ENCODE measurements at places on chromosomes 7 and 10.

GRCh38 chr10:16566202-16566805 is 44.6 kb upstream of the C1QL3 start:
- no peak for DNase-seq

DNA sequence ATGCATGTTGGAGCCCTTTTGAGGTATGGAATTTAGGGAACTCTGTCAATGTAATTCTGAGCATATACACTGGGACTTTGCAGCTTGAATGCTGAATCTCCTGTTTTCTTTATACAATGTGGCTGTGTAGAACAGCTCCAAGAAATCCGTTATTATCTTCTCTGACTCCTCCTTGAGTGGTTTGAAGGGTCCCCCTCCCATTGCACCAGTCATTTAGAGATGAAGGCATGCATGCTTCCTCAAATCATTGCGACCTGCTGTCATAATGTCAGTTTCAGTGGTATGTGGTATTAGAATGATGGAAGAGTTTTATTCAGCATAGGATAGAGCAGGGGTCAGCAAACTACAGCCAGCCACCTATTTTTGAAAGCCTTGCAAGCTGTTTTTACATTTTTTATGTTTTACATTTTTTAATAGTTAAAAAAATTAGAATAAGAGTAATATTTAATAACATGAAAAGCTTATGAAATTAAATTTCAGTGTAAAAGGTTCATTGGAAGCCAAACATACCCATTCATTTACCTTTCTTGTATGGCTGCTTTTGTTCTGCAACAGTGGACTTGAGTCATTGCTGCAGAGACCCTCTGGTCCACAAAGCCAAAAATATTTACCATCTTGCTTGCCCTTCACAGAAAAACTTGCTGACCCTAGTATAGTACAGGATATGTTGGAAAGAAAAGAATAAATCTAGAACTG is 8.1 kb downstream of the STK17A start:
- DNase-seq: no peak

GRCh38 chr10:124075231-124075955 is 18.0 kb downstream of the CHST15 start:
- no peak for DNase-seq

DNA sequence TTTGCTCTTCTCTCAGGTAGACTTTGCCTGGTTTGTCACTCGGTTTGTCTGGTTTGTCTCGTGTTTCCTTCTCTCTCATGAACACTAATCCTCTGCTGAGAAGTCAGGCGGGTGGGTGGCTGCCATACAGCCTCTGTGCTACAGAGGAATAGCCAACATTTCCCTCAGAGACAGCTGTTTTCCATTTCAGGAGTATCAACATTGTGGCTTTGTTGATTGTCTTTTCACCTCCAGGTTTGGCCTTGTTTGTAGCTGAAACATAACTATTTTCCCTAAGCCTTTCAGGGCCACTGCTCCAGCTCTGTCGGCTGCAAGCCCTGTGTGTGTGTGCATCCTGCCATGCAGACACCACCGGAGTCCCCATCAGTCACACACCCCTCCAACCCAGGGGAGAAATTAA is 122.8 kb downstream of the BAMBI start:
- no peak for DNase-seq

GRCh38 chr7:105021352-105021751 is 7.3 kb downstream of the KMT2E start:
- no peak for DNase-seq

DNA sequence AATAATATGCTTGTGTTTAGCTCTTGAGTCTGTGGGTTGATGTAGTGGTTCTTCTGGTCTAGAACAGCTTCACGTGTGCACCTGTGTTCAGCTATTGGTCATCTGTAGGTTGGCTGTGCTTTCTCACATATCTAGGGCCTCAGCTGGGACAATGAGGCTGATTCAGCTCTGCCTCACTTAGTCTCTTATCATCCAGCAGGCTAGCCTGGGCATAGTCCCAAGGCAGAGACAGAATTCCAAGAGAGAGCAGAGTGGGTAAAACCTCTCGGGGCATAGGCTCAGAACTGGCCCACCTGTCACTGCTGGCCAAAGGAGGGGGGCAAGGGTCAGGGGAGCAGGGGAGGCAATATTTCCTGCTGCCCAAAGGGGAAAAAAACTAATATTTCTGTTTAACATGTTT is 32.0 kb upstream of the MXI1 start:
- DNase-seq: no peak

GRCh38 chr10:131461093-131461492 is 149.6 kb upstream of the TCERG1L start:
- no peak for DNase-seq

- no peak for DNase-seq
Observed at GRCh38 chr7:2567679-2568278, 9.0 kb downstream of the IQCE start.

GRCh38 chr10:30059209-30060107 is at the start of gene JCAD:
JCAD (minus strand) TSS chr10:30059586; CDS start chr10:30047812, 11,774 bp downstream.
- DNase-seq: peak; percentile 25

DNA sequence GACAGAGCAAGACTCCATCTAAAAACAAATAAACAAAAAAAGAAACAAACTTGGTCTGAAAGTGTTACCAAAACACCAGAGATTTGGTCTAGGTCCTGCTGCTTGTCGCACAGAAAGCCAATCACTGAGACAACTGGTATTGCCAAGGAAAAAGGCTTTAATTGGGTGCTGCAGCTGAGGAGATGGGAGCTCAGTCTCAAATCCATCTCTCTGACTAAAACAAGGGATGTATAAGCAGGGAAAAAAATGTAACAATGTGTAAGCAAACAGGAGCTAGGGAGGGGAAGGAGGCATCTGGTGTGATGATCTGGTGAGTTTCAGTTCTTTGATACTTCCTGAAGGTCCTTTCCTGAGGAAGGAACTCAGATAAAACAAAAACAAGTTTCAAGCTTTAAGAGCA is 8.4 kb upstream of the PDIA4 start:
- DNase-seq: no peak

GRCh38 chr10:124194199-124194824 is 100.9 kb upstream of the CHST15 start:
- no peak for DNase-seq

DNA sequence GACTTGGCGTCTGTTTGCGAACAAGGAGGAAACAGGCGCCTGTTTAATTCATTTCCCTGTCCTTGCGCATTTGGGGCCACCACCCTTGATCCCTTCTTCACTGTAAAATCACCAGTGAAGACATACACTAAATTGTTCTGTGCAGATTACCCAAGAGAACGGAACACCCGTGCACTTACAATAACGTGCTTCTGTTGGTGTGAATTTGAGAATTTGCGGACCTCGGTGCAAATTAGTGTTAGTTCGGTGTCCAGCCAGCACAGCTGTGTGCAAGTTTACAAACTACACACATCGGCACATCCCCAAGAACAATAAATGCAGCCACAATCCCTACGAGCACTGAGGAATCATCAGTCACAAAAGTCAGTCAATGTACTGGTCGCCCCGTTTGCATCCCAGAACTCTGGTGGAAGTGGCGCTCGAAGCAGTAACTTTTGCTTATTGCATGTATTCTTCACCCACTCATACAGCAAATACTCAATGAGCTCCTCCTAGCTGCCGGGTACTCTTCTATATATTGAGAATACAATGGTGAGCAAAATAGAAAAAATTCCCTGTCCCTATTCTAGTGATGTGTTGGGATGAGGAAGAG is 786 bp upstream of the CNOT4 start:
- no peak for DNase-seq

GRCh38 chr10:131403936-131404335 is 92.4 kb upstream of the TCERG1L start:
- DNase-seq: no peak

GRCh38 chr7:115047958-115048720 is 126.2 kb downstream of the MDFIC start:
- DNase-seq: no peak

- DNase-seq: no peak
Observed at GRCh38 chr10:24242562-24242961, 33.6 kb downstream of the KIAA1217 start.

DNA sequence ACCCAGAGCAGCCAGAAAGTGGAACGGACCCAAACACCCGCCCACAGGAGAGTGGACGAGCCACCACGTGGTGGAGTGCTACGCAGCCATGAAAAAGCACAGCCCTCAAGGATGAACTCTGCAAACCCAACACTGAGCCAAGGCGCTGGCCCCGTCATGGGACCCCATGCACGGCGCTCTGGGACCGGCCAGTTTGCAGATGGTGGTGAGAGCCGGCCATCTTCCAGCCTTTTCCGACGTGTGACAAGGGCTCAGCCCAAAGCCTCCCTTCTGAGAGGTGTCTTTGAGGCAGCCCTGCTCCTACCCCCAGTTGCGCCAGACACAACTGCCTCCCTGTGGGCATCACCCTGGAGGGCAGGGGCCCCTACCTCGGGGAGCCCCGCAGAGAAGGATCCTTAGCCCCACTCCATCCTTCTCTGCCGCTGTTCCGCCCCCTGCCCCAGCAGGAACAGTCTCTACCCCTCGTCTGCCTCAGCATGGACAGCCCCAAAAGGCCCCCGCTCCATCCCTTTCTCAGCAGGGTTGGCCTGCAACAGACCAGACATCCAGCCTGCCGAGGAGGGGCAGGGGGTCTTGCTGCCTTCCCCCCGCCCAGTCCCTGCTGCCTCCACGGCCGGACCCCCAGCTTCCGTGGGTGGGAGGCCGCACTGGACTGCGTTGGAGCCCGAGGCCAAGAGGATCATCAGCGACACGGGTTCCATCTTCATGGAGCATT is 75.7 kb downstream of the MICALL2 start:
- DNase-seq: no peak

DNA sequence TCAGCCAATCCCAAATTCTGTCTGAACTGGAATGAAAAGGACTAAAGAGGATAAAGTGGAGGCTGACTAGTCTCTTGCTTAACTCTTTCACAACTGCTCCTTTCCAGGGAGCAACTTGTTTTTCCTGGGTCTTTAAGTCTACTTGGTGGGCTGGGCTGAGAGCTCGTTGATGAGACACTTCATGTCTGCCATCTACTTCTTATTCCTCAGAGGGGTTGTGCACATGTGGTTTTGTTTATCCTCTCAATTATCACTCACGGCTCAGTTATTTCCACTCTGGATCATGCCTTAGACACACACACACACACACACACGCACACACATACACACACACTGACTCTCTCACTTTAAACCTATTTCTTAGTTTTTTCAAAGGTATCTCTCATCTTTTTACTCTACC is 298.6 kb upstream of the MTPN start:
- no peak for DNase-seq

DNA sequence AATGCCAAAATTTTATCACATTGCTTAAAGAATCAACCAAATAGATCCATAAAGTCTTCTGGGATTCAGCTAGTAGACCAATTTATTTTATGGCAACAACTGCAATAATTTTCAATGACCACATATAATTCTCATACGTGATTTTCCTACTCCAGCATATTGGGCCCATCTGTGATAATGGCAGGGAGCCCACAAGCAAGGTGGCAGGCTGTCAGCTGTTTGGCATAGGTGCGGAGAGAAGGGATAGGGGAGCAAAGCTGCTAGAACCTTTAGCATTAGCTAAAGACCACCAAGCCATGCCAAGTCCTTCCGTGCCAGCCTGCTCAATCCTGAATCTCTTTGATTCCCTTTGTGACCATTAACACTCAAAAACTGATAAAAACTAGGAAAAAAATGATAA is 721.2 kb downstream of the XPNPEP1 start:
- DNase-seq: no peak

GRCh38 chr7:75649462-75649861 is 89.3 kb downstream of the HIP1 start:
- no peak for DNase-seq

- DNase-seq: no peak
Observed at GRCh38 chr7:95951531-95951930, 179.2 kb downstream of the DYNC1I1 start.

- DNase-seq: no peak
Observed at GRCh38 chr10:64396105-64396708, 875.0 kb downstream of the REEP3 start.

GRCh38 chr10:87608756-87609155 is 50.9 kb upstream of the PAPSS2 start:
- no peak for DNase-seq

DNA sequence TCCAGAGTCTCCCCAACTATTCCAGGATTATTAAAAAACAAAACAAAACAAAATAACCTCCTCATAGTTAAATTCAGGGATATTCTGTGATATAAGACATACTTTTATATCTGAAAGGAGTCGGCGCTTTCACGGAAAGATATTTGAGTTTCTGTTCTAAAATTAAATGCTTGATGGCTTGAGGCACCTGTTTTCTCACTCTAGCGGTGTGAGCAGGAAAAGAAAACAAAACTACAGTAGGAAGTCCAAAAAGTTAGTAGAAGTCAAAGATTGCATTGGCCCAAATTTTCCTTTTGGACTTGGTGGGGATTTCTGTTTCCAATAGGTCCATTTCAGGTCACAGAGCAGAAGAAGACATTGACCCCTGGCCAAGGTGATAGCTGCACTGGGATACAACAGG is 716.1 kb upstream of the POT1 start:
- DNase-seq: no peak

DNA sequence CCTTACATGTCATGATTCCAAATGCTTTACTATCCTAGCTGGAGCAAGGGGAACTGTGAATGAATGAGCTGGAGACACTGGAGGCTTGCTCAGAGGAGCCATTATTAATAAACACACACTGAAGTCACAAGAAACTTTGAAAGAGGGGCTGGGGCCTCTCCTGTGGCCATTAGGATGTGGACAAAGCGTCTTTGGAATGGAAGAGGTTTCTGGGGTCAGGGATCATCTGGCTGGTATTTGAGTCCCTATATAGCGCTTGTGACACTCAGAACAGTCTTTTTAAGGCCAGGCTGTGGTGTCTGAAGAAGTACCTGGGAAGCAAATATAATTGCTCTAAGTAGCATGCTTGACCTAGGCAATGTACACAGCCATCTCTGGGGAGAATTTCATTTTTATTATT is 193.0 kb downstream of the JCAD start:
- no peak for DNase-seq

- no peak for DNase-seq
Observed at GRCh38 chr10:50420196-50420595, 168.9 kb upstream of the ASAH2 start.

DNA sequence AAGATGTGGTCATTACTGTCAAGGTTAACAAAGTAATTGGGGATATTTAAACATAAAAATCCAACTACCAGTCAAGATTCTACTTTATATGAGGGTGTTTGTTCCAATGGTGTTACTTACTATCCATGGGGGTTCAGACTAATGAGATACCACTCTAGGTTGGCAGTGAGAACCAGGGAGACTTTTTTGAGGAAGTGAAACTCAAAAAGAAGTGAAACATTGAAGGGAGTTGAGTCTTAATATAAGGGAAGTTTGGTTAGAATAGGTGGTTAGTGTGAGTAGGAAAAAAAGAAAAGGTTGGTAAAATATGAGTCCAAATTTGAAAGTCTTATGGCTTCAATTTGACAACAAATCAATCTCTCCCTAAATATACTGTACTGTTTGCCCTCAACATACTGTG is 123.6 kb upstream of the ANK3 start:
- DNase-seq: no peak
